ENCODE measurements at places on chromosomes 16 and 17. TPM values are rescaled to one million over a fixed set of nuclear protein-coding genes. Genes with fewer than 3 reads are reported as not detected.

PTX4 gene
- not detected for total RNA-seq

IRF8 gene
- total RNA-seq = not detected

SLC6A4 gene
- 0.07 TPM for total RNA-seq

RPA1 gene
- total RNA-seq = 64.2 TPM

TMEM204 gene
- total RNA-seq = 24.6 TPM

PYY gene
- total RNA-seq = not detected

DBF4B gene
- total RNA-seq = 8.9 TPM

PPP1R1B gene
- total RNA-seq = not detected

KRT39 gene
- total RNA-seq = not detected

TMC5 gene
- not detected for total RNA-seq

PRKCB gene
- not detected for total RNA-seq

TRPV2 gene
- 10.4 TPM for total RNA-seq

HIRIP3 gene
- 7.5 TPM for total RNA-seq
